Activated naive CD8-positive, alpha-beta T cell treated with anti-CD3 and anti-CD28 coated beads for 36 hours (primary cell): ENCODE measurements at places on chromosomes 3 and 15. TPM values are rescaled to one million over a fixed set of nuclear protein-coding genes. Genes with fewer than 3 reads are reported as not detected.

Gene SLC2A2
- not detected for total RNA-seq

Gene TRAT1
- 15.2 TPM for total RNA-seq

Gene SEMA3G
- not detected for total RNA-seq

DNA sequence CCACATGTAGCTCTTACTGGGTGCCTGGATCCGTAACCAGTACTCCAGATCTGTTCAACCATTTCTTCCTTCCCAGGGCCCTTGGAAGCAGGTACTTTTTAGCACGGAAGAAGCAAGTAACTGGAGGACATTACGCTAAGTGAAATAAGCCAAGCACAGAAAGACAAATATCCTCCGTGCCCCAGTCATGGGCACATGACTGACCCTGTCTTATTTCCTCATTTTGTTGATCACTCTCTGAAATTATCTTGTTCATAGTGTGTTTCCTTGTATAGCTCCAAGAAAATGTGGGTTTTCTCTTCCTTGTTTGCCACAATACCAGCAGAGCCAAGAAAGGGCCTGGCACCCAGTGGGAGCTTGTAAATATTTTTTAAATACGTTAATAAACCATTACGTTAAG lies 32.2 kb upstream of the MTMR14 start:
- DNase-seq: no peak

- DNase-seq: no peak
Measured at GRCh38 chr3:12947504-12948369, 106.4 kb upstream of the RPL32 start.

GRCh38 chr15:62894322-62895085 lies 148.0 kb upstream of the TPM1 start:
- no peak for DNase-seq

DNA sequence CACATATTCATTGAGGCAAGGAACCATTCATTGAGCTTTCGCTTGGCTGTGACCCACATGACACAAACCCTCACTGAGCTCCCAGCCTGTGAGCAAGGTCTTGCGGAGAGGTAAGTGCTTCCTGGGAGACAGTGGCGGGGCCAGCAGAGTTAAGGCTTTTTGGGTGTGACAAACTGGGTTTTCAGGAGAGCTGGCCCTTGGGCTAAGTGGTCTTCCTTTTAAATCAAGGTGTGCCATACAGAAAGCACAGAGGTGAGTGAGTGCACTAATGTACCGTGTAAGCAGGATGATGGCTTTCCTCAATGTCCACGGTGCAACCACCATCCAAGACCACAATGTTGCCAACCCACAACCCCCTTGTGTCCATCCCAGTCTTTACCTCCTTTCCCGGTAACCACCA lies 28.6 kb downstream of the POMGNT2 start:
- no peak for DNase-seq

Gene RTP1
- total RNA-seq: not detected

DNA sequence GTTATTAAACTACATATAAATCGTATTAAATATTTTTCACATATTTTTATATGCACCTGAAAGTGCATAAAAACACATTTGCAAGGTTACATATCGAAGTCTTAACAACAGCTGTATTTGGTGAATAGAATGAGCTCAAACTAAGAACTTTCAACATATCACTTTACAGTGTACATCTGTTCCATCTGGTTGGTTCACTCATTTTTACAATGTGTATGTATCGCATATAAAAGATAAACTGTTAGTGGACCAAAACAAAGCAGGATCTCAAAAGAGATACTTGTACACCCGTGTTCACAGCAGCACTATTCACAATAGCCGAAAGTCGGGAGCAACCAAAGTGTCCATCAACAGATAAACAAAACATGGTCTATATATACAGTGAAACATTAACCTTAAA lies 55.8 kb downstream of the TBL1XR1 start:
- DNase-seq: no peak

- no peak for DNase-seq
Measured at GRCh38 chr3:14300721-14301399, 101.5 kb upstream of the SLC6A6 start.

Gene FEZF2
- not detected for total RNA-seq

DNA sequence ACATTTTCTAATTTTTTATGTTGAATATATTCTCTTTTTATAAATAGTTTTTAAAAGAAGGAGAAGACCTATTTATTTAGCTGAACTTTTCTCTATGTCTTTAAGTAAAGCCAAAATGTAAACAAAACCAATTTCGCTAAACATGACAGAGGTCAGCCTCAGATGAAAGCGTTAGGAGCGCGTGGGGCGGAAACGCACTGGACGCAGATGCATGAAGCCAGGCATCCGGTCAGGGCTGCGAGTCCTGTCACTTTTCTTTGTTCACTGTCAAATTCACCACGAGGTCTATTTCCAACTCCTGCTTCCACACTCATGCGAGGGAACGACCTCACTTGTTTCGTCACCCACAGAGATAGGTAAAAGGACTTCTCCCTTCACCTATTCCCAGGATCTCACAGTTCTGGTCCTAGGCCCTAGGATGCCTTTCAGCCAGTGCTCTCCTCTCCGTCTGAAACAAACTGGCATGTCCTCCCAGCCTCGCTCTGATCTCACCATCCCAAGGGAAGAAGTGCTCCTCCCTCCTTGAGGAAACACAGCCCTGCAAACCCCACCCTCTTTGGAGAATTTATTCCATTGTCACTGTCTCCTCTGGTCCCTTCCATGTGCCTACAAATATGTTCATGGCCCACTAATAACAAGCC lies 57.9 kb downstream of the ITGB5 start:
- DNase-seq: no peak

Gene LINGO1
- total RNA-seq: not detected

DNA sequence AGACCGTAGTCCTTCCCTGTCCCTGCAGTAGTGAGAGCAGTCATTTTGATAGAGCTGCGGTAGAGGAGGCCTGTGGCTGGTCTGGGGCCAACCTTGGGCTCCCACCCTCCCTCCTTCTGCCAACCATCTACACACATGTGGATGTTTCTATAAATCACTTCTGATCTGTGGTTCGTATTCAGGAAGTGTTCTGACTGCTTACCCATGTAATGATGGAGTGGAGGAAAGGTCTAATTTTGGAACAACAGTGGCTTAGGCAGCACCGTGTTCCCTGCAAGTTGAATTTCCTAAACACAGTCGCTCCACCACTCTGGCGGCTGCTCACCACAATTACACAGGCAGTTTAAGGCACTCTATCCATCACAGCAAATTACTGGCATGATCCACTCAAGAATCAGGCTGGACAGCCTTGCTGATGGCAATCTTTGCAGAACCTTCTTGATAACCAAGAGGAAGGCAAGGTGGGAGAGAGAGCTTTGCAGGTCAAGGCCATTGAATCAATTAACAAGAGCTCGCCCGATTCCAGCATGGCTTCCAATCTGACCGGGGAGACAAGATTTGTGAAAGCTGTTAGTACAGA lies 104.7 kb upstream of the VEPH1 start:
- DNase-seq: no peak

DNA sequence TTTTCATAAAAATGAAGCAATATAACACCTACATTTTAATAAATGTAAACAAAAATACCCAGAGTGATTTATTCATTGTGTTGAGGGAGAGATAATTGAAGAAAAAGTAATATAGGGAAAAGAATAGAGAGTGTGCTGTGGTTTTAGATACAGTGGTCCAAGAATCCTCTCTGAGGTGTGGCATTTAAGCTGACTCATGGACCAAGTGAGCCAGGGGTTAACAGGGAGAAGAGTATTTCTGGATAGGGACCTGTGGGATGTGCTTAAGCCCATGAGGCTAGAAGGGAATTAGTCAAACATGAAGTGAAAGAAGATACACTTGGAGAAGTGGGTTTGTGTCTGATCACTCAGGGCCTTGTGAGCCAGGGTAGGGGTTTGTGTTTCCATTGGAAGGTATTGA lies 680.7 kb upstream of the GRM7 start:
- no peak for DNase-seq

Gene RNU5B-1
- total RNA-seq: 11.6 TPM

DNA sequence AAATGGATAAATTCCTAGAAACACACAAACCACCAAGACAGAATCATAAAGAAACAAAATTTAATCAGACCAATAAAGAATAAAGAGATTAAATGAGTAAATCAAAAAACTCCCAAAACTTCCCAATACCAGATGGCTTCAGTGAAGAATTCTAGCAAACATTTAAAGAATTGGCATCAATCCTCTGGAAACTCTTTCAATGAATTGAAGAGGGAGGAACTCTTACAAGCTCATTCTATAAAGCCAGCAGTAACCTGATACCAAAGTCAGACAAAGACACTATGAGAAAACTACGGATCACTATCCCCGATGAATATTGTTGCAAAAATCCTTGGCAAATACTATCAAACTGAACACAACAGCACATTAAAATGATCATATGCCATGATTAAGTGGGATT lies 81.9 kb upstream of the SLCO2A1 start:
- DNase-seq: no peak

Gene HTR3E
- total RNA-seq: not detected

- DNase-seq: no peak
Measured at GRCh38 chr3:189108735-189109134, 63.0 kb upstream of the TPRG1 start.

- no peak for DNase-seq
Measured at GRCh38 chr3:43922374-43922773, 231.6 kb downstream of the ABHD5 start.

DNA sequence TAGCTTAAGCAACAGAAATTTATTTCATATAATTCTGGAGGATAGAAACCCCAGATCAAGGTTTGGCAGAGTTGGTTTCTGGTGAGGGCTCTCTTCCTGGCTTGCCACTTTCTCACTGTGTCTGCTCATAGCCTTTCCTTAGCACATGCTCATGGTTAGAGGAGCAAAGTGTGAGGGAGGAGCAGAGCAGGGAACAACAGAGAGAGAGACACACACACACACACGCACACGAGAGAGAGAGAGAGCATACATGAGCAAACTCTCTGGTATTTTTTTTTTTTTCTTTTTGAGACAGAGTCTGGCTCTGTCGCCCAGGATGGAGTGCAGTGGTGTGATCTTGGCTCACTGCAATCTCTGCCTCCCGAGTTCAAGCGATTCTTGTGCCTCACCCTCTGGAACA lies 36.8 kb upstream of the ZDHHC23 start:
- no peak for DNase-seq

DNA sequence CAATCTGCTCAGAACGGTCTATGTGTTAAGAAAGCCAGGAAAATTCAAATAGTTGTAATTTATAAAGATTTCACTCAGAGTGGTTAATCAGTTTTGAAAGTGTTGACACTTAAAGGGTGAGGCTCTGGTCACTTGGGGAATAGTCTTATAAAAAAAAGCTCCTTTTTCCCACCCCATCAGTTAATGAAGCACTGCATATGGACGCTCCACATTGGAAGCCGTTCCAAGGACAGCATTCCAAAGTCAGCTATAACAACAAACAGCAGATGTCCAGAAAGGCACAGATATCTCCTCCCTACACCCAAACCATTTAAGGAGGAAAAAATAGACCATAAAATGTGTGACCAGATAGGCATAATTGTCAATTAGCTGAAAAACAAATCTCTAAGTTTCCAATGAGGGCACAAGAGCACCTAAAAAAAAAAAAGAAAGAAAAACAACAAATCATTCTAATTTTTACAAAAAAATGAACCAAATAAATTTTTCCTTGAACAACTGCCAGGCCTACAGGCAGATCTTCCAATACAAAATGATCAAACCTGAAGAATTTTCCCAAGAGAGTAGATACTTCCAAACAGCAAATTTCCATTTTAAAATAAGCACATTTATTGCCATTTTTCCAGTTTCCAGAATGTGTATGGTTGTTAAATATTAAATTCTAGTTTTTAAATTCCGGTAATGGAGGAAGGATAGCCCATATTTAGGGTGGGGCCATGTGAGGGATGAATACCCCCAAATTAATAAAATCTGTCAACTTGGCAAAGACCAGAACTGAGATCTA lies 198.3 kb downstream of the ERC2 start:
- DNase-seq: no peak

Gene CISH
- total RNA-seq: 192 TPM

GRCh38 chr3:76025561-76025960 lies 240.2 kb upstream of the ZNF717 start:
- no peak for DNase-seq

DNA sequence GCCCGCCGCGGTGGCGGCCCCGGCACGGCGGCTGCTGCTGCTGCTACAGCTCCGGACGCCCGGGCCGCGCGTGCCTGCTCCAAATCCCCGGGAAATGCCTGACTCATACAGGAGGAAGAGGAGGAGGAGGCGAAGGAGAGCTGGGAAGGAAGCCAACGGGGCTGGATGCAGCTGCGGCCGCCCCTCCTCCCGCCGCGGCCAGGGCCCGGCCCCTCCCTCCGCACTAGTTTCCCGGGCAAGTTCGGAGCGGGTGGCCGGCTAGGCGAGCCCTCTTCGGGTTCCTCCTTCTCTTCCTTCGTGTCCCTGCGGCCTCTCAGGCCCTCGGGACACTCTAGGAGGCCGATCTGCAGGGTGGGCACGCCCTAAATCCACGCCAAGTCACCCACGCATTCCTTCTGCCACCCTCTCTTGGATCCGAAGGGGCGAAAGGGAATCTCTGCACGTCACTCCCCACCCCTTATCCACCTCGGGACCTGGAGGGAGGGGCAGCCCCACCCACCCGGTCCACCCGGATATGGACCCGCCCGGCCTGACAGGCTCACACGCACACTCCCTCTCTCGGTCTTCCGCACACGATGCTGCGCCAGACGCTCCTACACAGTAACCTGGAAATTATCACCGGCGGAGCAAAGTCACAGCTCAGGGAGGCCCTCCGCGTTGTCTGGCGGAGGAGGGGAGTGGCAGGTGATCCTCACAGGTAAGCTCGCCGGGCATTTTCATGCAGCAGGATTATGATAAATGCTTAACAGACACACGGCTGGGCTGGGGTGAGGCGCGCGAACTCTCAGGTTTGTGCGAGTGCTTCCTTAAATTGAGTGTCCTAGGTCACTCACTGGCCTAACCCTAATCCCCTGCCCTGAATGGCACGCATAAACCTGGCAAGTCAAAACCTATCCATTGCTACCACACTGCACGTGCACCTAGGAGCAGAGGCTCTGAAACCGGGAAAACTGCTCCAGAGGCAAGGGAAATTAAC lies at the start of the genes OSBPL10 and ZNF860:
TSS of gene OSBPL10 (minus strand) at position 57 of the 976 bp plus-strand sequence. CDS start 83 bp downstream, outside the sequence.
TSS of gene ZNF860 (plus strand) at position 545 of the 976 bp plus-strand sequence. CDS start 7,330 bp downstream, outside the sequence.
- peak; percentile 33 for DNase-seq

- DNase-seq: no peak
Measured at GRCh38 chr15:96416934-96417759, 86.6 kb downstream of the NR2F2 start.
